ENCODE measurements at places on chromosomes 12 and 14.

GRCh38 chr14:56248442-56248841 lies 130.2 kb downstream of the PELI2 start:
- no peak for DNase-seq

- no peak for DNase-seq
Measured at GRCh38 chr12:51318846-51319599, 5.0 kb downstream of the BIN2 start.

DNA sequence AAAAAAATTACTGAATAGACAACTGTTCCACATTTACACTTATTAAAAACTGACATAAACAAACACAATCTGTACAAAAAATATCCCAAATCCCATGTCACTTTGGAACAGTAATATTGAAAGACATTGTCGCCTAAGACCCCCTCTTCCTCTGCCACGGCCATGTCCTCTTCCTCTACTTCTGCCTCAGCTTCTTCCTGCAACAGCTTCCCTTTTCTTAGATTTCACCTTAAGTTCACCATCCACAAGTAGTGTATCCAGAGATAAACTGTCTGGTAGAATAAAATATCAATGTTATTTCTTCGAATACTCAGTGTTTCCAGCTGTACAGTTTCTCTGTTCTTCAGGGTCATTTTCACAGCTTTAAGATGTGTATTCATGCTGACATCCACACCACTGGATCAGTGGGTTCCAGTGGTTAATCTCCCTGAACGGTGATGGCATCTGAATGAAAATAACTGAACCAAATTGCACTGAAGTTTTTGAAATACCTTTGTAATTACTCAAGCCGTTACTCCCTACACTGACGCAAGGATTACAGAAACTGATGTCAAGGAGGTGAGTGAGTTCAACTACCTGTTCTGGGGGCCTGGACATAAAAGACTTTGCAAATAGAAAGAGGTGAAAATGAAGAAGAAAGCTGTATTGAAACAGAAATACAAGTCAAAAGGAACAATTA lies 208.5 kb downstream of the C12orf50 start:
- DNase-seq = no peak

- no peak for DNase-seq
Measured at GRCh38 chr14:104138718-104139459, 502 bp downstream of the KIF26A start.

DNA sequence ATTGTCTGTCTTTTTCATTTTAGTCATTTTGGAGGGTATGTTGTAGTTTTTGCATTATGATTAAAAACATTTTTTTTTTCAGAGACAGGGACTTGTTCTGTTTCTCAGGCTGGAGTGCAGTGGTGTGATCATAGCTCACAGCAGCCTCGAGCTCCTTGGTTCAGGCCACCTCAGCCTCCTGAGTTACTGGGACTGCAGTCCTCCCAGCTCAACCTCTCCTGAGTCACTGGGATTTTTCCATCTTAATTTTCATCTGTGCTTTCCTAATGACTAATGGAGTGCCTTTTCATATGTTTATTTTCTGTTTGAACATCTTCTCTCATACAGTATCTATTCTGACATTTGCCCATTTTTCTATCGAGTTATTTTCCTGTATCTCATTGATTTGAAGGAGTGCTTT lies 52.6 kb downstream of the DYRK2 start:
- no peak for DNase-seq

DNA sequence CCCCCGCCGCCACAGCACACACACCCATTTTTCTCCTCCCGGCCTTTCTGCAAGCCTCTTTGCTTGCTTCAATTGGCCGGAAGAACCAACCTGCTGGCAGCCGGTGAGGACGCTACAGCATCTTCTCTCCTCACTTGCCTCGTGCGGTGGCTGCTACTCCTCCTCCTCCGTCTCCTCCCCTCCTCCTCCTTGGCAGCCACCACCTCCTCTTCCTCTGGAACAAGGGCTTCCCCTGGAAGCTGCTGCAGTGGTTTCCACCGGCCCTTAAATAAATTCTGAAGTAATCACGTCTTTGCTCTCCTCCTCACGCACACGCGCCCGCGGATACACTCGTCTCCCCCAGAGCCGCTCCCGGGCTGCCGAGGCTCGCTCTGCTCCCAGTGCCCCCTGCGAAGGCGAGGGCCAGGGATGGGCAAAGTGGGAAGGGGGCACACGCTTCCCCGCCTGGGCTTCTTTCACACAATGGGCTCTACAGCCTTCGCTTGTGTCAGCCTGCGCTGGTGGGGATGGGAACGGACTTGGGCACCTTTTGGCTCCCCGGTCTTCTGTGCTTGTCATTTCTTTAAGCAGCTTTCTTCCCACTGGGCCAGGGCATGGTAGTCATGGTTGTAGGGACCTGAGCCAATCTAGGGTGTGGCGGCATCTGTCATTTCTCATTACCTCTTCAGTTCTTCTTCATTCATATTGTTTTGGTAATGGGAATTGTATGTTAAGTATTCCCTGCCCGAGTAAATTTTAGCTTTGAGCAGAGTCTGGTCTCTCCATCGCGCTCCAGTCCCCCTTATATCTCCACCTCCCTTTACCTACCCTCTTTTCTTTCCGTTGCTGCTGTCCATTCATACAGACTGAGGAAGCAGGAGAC lies at the start of gene PPFIA2:
Gene PPFIA2, minus strand, starts transcription at position 161 of the 862 bp plus-strand sequence.
- no peak for DNase-seq

- DNase-seq = no peak
Measured at GRCh38 chr12:11922361-11922760, 148.4 kb upstream of the BCL2L14 start.

DNA sequence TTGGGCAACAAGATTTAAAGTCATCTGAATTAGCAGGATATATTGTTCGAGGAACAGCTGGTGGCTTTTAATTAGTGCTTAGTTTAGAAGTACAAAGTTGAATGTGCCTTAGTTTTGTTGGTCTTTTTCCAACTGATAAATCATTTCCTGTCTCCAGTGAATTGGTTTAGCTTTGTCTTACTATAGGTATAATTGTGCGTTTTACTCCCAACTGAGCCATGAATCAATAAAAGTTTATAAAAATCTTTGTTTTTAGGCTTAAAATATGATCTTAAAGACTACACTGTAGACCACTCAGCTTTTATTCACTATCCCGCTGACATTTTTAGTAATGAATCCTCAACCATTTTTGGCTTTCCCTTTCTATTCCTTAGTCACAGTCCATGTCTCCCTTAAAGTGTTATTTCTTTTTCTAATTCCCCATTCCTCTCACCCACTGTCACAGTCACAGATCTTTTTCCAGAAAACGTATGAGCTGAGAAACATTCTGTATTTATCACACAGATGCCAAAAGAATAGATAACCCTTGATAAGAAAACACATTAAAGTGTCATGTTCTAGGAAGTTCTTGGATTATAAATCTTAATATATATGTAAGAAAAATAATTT lies 34.0 kb upstream of the ALG10 start:
- DNase-seq = no peak

- DNase-seq = no peak
Measured at GRCh38 chr12:12919666-12920435, 28.5 kb downstream of the GPRC5A start.

DNA sequence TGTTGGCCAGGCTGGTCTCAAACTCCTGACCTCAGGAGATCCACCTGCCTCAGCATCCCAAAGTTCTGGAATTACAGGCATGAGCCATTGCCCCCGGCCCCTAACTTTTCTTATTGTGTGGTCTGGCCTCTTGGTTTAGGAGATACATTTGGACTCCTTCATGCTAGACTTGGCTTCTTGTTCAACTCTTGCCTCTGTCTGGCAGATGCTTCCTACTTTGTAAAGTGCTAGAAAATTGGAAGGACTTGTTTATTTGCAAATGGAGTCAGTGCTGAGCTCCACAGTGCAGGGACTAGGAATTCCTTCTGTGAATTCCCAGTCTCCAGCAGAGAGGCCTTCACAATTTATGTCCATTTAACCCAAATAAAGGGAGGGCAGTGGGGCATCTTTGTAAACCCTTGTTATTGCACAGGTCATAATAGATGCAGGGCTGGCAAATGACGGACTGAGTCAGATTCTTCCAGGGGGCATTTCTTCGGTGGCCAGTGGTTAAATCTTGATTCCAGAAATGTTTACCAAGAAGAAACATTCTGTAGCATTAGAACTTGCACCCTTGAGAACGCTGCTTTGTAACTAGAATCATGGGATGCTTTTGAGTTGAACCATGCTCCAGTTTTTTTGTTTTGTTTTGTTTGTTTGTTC lies 73.8 kb upstream of the TBX3 start:
- no peak for DNase-seq

DNA sequence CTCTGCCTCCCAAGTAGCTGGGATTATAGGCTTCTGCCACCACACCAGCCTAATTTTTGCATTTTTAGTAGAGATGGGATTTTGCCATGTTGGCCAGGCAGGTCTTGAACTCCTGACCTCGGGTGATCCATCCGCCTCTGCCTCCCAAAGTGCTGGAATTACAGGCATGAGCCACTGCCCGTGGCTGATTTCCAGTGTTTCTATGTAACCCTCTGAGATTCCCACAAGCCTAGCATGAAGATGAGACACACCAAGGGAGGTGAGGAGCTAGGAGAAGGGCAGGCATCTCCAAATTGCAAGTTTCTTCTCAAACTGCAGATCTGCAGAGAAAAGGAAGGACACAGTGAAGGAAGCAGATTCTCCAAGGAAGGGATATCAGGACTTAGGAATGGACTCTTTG lies 125.0 kb downstream of the CACNA1C start:
- DNase-seq = no peak
